ENCODE measurements at places on chromosomes 7 and 10.
A peak's percentile ranks its signal among the peaks of the same experiment; 100 is the strongest.

GRCh38 chr10:6999232-6999925, 411.5 kb downstream of the SFMBT2 start:
- DNase-seq, result no peak

GRCh38 chr10:106795619-106796018, 368.9 kb downstream of the SORCS1 start:
- peak; percentile 13 for DNase-seq

DNA sequence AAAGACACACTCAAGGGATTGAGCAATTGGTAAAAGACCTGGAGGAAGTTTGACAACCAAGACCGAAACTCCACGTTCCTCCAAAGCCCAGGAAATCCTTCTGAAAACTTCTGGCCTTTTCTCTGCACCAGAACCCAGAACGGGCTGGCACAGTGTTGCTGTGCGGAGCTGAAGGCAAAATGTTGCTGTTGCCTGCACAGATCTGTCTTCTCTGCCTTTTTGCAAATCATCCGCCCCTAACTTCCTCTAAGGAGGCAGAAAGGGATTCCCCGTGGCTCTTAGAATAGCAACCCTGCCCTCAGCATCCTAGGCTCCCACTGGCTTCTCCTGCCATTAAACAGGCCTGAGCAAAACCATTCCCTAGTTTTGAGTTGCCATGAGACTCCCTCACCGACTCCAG, 44.9 kb downstream of the FIGNL1 start:
- no peak for DNase-seq

- DNase-seq, result no peak
These were observed 73.1 kb upstream of the HECW1 start for GRCh38 chr7:43039346-43039745.

GRCh38 chr10:99435986-99436638, 5.7 kb upstream of the GOT1 start:
- DNase-seq, result peak; percentile 57

DNA sequence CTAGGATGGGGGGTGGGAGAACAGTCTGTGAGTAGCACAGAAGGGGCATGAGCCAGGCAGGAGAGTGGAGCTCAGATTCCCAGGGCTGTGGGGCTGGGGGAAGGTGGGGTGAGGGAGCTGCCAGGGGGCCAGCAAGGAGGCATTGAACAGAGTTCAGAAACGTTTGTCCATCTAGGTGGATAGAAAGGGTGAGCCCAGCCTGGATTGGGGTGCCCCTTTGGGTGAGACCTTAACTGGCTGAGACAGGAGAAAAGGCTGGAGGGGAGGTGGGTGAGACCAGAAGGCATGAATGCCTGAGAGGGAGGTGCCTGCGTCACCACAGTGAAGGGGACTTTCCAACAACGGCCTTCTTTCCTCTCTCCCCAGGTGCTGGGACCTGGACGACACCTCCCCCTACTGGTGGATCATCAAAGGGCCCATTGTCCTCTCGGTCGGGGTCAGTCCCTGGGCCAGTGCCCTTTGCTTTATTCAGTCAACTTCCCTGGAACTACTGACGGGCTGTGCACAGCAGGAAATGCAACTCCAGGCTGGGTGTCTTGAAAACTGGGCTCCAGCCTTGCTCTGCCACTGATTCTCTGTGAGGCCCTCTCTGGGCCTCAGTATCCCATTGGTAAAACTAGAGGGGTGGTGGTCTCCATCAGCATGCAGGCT, 11.0 kb downstream of the GHRHR start:
- peak; percentile 76 for DNase-seq

DNA sequence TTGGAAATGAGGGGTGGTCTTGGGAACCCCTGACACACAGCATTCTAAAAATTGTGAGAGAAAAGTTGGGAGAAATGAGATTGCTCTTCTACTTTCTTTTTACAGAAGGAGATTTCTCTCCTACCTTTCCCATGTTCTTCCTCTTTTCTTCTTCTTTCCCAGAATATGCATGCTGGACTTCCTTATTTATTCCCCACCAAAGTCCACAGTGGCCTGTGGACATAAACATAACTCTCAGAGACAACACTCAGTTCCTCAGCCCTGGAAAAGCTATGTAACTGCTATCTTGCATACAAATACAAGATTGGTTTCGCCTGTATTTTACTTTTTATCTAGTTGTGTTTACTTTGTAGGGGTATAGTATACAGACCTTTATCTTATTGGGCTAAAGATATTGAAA, 54.6 kb upstream of the C1GALT1 start:
- no peak for DNase-seq

DNA sequence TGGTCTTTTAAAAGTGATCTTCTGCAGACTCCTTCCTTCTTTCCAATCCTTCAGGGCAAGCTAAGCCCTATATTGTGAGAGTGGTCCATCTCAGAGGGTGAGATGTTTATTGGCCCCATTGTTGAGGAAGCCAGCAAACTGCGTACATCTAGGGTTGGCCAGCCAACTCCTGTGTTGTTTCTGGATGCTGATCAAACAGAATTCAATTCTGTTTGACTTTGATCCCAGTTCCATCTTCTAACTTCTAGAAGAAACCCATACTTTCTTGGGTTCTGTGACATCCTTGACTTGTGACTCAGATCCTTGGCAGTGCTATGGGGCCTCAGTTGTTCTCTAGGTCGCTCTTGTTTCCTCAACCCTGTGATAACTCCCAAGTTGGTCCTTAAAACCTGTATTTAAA, 116.2 kb downstream of the LSMEM1 start:
- no peak for DNase-seq

DNA sequence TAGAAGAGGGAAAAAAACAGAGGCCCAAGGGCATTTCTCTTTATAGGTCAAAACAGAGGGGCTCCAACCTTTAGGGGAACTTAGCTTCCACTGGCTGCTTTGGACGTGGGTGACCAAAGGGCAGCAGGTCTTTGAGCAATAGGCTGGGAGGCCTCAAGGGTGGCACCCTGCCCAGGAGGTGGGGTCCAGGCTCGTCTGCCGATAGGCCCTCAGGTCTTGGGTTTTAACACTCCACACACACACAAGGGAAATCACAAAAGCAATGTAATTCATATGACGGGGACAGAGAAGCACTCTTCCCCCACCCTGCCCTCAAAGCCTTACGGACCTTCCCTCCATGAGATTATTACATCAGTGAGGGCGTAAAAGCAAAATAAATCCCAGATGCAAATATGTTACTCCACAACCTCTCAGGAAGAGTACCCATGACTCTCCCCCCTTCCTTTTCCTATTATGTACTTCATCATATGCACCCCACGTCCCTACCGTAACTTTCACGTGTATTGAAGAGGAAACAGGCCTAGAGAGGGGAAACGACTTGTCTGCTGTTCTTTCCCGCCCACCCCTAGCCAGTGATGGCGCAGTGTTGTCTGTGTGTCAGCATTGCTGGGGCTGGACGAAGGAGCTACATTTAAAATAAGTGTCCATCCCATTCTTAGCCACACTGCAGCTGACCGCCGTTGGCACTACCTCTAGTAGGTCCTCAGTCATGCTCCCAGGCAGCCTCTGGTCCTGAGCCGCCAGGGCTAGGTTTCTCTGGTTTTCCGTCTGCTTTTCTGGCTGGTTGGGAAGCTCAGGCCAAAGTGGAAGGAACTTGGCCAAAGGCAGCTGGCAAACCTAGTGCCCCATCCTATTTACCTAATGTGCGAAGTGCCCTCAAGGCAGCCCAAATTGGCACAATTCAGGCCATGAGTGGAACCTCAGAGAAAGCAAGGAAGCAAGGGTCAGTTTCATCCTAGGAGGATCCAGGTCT, 2.1 kb downstream of the PCBD1 start:
- no peak for DNase-seq

GRCh38 chr10:104894681-104895080, 253.6 kb downstream of the SORCS3 start:
- DNase-seq, result no peak

DNA sequence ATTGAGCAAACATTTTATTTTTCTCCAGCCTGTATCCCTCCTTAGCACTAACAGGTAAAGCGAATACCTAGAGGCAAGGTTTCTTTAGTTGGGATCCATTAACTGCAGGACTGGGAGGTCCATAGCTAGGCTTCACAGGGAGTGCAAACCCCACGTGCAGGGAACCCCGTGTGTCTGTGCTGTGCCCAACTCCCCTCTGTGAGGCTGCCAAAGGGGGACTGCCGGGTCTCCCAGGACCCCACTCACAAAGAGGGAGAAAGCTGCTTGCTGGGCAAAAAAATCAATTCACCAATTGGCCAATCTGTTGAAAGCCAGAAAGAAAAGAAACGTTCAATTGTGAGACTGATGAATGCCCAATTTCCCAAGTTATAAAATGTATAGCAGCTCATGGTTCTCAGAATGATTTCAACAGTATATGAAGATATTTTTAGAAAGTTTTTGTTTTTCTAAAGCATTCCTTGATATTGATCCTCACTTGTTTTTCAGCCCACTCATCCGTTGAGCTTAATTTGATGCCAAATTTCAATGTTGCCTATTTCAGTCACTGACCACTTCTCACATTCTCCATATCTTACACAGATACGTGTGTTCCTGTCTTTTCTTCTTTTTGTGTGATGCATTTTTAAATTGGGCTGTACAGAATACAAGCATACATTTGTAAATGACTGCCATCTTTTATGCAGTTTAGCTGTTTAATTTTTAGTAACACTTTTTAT, 202.7 kb upstream of the PRSS58 start:
- no peak for DNase-seq

GRCh38 chr10:123883673-123884320, 7.8 kb downstream of the CPXM2 start:
- no peak for DNase-seq

DNA sequence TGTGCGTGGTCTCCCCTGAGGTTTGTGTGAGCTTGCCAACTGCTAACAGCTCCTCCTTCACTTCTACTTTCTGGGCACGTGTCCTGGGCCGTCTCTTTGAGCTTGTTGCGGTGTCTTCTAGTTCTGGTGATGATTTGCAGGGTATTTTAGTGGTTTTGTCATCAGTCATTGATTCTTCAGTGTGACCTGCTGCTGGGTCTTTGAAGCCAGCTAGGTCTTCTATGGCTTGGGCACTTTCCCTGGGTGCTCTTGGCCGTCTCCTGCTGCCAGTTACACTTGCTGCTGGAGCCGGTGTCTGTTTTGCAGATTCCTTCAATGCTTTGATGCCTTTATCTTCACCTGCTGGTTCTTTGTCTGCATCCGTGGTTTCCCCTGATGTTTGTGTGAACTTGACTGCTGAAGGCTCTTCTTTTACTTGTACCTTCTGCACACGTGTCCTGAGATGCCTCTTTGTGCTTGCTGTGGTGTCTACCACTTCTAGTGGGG, 23.0 kb downstream of the MKI67 start:
- DNase-seq, result no peak

DNA sequence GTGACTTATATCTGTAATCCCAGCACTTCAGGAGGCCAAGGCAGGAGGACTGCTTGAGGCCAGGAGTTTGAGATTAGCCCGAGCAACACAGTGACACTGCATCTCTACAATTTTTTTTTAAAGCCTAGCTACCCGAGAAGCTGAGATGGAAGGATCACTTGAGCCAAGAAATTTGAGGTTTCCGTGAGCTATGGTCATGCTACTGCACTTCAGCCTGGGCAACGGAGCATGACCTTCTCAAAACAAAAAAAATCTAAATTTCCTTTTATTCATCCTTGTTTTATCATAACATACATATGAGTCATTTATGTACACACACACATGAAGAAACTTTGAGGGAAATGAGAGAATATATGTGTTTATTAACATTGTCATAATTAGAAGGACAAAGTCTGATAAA, 277.5 kb upstream of the MAGI2 start:
- no peak for DNase-seq

GRCh38 chr7:116232350-116232749, 22.0 kb downstream of the TES start:
- DNase-seq, result no peak

- DNase-seq, result no peak
These were observed 205.2 kb downstream of the COBL start for GRCh38 chr7:51111241-51111940.

DNA sequence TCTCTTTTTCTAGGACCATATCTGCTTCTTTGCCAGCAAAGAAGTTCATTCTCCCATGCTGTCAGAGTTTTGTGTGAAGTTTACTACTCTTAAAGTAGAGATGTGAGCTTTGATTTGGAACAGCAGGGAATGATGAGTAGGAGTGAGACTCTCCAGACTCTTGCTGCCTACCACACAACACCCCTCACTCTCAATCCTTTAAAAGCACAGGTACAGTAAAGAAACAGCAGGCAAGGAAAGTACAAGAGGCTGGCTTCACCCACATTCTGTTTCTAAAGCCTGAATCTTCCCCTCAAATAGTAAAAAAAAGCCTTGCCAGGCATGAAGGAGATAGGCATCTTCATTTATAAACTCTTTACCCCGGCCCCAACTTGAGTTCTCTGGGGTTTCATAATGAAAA, 97.3 kb downstream of the ARMH3 start:
- no peak for DNase-seq

GRCh38 chr10:44927352-44927751, 16.2 kb downstream of the TMEM72 start:
- DNase-seq, result no peak

GRCh38 chr10:84214612-84215235, 10.6 kb downstream of the LRIT2 start:
- no peak for DNase-seq

GRCh38 chr7:124765401-124766352, at the start of gene GPR37:
Gene GPR37 (minus strand): TSS chr7:124765792. CDS start chr7:124764976, 816 bp downstream.
- peak; percentile 40 for DNase-seq

DNA sequence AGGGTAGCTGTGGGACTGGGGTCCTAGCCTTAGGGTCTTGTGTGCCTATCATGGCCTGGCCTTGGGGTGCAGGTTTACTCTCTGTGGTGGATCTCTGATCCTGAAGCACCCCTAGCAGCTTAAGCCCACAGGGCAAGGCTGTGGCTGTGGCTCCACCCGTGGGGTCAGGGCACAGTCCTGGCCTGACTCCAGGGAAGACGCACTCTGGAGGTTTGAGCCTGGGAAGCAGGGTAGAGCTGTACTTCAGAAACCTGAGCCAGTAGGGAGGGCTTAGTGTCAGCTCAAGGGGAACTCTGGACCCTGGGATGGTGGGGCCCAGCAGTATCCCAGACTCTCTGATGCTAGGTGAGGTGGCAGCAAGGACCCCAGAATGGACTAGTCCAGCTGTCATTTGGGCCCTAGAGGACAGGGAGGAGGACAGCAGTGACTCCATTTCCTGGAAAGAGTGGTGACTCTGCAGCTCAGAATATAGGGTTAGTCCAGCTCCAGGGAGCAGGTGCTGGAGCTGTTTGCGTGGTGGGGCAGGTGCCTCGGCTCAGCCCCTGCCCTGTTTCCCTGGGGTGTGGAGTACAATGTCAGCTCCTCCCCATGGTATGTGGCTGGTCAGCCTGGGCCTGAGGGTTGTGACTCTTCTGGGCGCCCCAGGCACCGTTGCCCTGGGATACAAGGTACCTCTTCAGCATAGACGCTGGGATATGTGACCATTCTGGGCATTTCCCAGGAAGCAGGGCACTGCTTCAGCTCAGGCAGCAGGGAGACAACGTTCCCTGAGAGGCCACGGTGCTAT, 15.8 kb downstream of the GTPBP4 start:
- no peak for DNase-seq
